ENCODE measurements at places on chromosomes 2 and 18.

GRCh38 chr18:50183556-50183955 lies 11.4 kb downstream of the MYO5B start:
- DNase-seq, result no peak

DNA sequence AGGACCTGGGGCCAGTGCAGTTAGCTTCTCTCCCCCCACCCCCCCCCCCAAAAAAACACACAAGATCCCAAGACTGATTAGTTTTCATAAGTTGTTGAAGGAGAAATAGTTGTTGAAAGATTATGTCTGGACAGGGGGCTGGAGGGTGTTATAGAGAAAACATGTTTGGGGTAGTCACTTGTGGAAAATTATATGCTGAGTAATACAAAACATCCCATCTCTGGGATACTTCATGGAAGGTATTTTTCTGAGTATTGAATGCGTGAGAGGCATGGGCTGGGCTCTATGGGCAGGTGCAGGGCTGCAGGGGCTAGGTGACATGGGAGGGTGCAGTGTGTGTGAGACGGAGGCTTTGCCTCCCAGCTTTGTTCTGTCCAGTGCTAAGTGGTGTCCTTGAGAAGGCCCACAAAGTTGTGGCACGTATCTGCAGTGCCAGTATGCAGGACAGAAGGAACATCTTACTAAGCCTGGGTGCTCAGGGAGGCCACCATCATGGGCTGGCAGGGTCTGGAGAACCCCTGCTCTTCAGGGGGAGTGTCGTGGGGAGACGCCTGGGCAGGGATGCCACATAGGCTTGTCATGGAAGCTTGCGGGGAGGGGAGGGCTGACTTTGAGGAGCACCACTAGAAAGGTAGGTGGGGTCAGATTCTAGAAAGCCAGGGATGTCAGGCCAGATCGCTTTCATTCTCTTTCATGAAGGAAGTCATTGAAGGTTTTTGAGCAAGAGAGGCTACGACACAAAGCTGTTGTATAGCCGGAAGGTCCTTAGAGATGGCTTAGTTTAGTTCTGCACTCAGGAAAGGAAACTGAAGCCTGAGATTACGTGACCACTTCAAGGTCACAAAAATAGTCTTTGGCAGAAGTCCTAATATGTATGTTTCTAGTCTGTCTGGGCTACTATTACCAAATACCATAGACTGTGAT lies 232.0 kb downstream of the LDLRAD4 start:
- DNase-seq, result no peak

DNA sequence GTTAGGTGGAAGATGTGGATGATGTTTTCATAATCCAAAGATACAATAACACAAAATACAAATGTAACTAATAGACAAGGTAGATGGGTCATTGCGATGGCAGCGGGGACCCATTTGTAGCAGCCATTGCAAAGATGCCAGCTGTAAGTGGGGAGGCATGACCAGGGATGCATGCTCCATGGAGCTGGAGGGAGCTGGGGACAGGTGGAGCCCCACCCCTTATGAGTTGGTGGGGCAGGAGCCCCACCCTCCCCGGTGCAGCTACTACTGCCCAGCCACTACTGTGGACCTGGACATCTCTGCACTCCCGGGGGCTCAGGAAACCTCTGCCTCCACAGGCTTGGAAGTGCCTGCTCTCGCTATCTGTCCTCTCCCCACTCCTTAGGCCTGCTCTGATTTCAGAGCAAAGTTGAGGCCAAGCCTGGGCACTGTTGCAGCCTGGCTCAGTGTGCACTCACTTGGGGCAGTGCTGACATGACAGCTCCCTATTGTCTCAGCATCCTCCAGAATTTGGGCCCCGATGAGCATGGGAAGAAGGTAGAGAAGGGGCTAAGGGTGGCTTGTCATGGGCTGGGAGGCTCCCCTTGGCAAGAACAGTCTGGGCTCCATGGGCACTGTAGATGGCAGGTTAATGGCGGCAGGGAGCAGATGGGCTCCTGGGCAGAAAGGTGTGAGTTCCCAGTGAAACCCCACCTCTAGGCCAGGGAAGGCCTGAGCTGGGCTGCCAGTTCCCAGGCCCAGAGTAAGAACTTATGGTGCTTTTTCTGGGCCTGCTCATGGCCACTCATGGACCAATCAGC lies 81.1 kb downstream of the ZNF804A start:
- DNase-seq, result no peak

DNA sequence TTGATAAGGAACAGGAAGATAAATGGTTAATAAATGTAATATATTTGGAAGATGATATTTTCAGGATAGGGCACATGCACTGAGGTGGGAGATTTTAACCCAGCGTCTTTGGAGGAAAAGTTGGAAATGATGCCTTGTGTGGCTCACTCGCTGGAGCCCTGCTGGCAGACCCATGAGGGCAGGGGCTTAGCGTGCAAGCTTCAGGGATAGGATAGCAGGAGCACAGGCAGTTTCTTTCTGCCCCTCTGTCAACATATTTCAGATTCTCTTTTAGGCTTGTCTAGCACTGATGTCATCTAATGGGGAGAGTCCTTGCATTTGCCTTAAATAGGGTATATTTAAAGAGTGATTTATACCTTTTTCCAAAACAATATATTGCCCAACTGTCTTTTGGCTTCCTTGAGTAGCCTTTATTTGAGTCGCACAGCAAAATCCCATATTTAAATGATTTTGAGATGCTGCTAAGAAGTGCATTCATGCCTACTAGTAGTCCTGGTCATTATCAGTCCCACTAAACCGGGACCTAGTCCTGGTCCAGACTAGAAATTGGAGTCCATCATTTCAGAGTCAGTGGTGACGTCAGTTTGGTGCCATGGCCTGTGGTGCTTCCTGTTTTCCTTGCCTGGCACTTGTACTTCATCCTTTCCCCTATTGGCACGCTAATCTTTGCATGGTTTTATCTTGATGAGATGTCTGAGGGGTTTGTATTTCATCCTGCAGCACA lies 45.8 kb downstream of the SH3RF3 start:
- no peak for DNase-seq

DNA sequence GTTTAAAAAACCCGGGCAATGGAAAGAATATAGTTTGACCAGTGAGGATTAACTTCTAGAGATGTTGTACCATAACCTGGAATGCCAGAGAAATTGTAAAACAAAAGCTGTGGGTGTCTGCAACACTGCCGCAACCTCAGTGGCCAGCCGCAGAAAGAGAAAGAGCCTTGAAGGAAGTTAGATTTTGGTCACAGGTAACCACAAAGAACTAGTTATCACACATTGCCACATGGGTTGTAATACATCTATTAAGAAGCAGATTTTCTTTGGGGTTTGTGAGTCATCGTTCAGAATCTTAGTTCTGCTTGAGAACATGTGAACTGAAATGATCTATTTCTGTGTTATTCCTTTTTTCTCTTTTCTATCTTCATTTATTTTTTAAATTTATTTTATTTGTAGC lies 222.9 kb upstream of the AGAP1 start:
- no peak for DNase-seq

GRCh38 chr2:26732446-26732845 lies 31.6 kb upstream of the SLC35F6 start:
- DNase-seq, result no peak

- peak; percentile 65 for DNase-seq
Measured at GRCh38 chr18:63511285-63511684, 30.9 kb upstream of the SERPINB12 start.

DNA sequence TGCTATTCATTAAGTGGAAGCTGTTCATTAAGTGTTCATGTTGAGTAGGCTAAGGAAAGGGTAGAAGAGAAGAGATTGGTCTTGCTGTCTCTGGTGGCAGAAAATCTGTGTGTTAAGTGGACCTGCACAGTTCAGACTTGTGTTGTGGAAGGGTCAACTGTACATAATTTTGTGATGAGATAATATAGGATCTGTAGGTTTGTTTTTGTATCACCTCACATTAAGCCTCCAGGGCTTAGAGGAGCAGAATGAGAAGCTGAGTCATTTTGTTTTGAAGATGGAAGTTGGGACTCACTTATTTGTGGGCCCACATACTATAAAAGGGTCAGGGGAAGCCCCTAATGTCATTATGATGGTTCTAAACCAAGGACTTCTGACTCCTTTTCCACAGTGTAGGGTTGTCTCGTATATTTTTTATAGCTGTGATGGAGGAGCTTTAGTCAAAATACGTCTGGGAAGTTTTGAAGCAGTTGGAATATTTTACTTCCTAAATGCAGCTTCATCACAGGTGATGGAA lies 18.2 kb downstream of the PMS1 start:
- DNase-seq, result no peak

DNA sequence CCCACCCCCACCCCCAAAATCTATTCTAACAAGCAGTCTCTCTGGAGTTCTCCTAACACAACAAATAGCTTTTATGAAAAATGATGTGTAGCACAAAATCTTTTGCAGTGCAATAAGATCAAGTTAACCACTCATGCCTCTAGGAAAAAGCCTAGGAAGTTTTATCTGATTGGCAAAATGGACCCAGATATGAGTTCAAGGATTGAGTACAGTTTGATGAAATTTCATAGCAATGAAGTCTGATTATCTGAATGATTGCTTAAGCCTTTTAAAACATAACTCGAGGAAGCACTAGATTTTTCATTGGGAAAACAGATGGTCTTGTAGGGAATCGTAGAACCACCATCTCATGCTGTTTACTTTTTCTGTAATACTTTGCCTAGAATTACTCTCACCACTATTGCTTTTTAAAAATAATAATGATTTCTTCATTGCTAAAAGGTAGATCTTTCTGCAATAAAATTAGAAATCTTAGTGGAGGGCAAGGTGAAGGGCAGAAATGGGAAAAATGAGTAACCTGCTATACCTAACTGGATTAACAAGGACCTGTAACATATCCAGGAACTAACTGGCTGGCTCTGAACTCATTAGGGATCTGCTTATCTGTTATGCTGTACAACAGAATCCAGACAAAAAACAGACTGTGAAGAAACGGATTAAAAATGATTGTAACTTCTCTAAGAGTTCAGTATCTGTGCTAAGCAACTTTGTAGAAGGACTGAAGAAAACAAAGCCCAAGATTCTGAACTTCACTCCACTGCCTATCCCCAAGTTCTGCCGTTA lies 73.7 kb upstream of the ETAA1 start:
- no peak for DNase-seq

GRCh38 chr18:44186001-44186400 lies 494.7 kb upstream of the SETBP1 start:
- no peak for DNase-seq

- no peak for DNase-seq
Measured at GRCh38 chr2:131104487-131105155, 515 bp upstream of the PLEKHB2 start.

GRCh38 chr2:83238111-83238510 lies 1221.0 kb downstream of the SUCLG1 start:
- no peak for DNase-seq

DNA sequence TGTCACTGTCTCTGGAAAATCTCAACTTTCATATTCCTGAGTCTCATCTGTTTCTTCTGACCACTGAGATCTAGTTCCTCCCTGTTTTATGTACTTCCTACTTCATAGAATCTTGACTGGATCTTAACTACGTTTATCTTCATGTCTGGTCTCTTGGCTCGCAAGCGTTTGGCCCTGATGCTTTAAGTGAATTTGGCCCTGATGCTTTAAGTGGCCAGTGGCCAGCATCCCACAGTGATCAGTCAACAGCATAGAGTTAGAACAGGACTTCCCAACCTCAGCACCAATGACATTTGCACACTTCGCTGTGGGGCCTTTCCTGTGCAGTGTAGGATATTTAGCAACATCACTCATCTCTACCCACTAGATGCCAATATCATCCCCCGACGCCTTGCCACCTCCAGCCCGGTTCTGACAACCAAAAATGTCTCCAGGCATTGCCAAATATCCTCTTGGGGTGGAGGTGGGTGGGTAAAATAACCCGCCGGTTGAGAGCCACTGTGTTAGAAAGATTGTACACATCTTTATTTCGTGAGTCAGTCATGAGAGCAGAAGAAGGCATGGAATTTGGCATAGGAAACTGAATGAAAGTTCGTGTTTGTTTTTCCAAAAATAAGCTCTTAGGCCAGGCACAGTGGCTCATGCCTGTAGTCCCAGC lies 12.2 kb downstream of the TM4SF20 start:
- DNase-seq, result no peak

- no peak for DNase-seq
Measured at GRCh38 chr2:223731503-223731902, 105.9 kb downstream of the AP1S3 start.

- DNase-seq, result no peak
Measured at GRCh38 chr2:181848261-181848886, 43.2 kb upstream of the ITPRID2 start.

GRCh38 chr18:55830544-55830943 lies 242.6 kb upstream of the TCF4 start:
- no peak for DNase-seq

DNA sequence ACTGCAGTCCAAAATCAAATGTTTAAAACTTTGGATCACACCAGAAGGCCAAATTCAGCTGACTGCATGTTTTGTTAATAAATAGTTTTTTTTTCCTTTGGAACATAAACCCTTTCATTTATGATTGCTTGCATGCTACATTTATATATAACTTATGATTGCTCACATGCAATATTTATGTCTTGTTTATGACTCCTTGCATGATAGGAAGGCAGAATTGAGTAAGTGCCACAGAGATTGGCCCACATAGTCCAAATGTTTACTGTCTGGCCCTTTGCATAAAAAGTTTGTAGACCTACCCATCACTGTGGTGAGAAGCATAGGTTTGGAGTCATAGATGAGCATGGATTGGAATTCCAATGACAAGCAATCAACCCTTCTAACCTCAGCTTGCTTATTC lies 30.8 kb downstream of the WDFY1 start:
- no peak for DNase-seq

GRCh38 chr2:37262522-37262921 lies 31.1 kb downstream of the NDUFAF7 start:
- DNase-seq, result no peak

DNA sequence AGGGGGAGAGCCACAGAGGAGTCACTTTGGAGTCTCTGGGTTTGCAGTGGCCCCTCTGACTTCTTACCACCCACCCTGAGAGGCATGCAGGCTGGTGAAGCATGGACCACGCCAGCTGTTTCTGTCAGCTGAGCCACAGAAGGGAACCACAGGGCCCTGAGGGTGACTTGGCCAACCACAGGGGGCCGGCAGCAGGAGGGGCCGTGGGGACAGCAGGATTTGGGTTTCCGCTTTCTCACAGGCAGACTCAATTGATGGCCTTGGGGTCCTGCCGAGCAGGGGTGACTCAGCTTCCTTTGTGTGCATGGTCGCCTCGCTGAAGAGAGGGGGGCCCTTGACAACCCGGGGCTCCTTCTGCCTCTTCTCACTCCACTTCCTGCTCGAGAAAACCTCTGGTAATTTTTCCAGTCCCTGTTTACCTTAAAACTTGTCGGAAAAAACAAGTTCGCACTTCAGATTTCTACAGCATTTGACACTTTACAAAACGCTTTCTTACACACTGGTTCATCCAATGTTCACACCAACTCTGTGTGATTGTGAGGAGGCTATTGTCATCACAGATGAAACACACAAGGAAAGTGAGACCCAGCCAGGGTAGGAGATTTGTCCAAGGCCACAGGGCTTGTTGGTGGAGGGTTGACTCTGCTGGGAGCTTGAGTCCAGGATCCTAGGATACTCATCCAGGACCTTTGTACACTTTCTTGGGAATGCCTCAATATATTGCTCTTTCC lies 311.2 kb downstream of the LPIN1 start:
- DNase-seq, result no peak

- DNase-seq, result no peak
Measured at GRCh38 chr2:218896501-218897393, 16.1 kb downstream of the WNT10A start.

- DNase-seq, result no peak
Measured at GRCh38 chr2:202009019-202009481, 24.6 kb upstream of the FZD7 start.
